ENCODE measurements at places on chromosomes 5 and 9.

GRCh38 chr9:20486552-20486951 lies 135.7 kb downstream of the MLLT3 start:
- no peak for DNase-seq

GRCh38 chr5:1875281-1875842 lies 7.4 kb downstream of the IRX4 start:
- DNase-seq = no peak

DNA sequence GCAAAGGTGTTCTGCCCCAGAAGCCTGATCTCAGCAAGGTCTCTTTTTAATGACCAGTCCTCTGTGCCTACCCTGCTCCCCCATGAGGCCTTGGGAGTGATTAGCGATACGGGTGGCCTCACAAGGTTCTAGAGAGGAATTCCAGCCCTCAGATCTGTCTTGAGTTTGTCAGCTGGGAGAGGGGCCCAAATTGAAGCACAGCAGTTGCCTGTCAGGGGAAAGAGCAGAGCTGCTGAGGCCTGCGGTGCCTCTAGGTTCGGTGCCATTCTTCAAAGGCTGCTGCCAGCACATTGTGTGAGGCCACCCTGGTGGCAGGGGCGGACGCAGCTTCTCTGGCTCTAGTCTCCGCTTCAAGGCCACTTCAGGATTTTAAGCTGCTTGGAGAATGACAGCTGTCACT lies 85.7 kb upstream of the GRIA1 start:
- DNase-seq = no peak

DNA sequence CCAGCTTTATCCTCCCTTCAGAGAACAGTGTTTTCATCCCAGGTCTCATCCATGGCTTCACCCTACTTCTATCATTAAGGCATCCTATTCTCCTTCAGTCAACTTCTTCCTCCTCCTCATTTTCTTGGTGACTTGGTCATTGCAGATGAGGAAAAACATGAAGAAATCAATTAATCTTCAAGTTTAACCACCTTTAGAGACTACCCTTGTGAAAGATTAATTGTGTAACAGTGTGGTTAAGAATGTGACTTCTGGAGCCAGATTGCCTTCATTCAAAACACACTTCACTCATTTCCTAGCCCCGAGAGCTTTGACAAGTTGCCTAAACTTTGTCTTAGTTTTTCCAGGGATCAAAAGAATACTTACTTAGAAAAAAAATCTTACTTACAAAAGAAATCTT lies 110.0 kb downstream of the STK32A start:
- no peak for DNase-seq

DNA sequence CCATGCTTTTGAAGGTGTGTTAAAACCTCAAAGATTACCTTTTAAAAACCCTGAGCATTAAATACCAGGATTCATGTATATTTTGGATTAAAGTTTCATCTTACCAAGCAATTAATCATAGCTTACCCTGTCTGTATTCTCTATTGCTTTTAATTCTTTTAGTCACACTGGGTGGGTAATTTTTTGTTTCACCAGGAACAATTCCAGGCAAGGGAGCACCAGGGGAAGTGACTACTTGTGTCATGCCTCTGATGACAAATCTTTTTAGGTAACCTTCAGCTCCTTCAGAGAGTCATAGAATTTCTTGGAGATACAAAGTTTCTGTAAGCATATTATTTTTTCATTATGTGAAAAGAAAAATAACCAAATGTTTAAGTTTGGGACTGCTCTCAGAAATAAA lies 33.4 kb upstream of the ANXA1 start:
- no peak for DNase-seq

- DNase-seq = peak; percentile 27
Measured at GRCh38 chr5:56951126-56951945, 587 bp downstream of the MIER3 start.

DNA sequence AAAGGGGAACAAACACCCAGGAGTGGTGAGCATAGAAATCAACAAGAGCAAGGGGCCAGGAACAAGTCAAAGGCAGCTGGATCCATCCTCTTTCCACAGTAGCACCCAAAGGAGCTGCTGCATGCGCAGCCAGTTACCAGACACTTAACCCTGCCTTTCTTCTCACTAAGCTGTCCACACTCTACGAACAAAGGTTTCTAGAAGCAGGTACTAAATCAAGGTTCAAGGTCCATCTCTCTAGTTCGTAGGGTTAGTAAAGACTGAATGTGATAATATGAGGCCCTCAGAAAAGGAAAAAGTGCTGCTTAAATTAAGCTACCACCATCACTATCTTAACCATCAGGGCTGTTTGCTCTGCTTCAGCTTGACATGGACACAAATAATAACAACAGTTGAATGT lies 121.2 kb upstream of the NIPBL start:
- DNase-seq = no peak

- no peak for DNase-seq
Measured at GRCh38 chr9:136688274-136689107, 1.2 kb upstream of the AGPAT2 start.

DNA sequence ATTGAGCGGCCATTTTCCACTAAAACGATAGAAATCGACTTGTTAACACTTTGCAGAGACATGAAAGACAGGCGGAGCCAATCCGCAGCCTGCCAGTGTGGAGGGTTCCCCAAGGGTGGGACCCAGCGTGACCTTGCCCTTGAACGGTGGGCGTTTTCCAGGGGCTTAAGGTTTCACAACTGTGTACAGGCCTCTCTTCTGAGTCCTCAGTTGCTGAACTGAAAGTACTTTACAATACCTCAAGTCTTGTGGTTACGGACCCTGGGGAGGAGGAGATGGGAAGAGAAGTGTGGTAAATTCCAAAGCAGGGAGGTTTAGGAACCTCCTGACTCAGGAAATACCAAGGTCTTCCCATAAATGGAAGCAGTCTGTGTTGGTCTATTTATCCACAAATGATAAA lies 68.2 kb upstream of the CKMT2 start:
- no peak for DNase-seq

DNA sequence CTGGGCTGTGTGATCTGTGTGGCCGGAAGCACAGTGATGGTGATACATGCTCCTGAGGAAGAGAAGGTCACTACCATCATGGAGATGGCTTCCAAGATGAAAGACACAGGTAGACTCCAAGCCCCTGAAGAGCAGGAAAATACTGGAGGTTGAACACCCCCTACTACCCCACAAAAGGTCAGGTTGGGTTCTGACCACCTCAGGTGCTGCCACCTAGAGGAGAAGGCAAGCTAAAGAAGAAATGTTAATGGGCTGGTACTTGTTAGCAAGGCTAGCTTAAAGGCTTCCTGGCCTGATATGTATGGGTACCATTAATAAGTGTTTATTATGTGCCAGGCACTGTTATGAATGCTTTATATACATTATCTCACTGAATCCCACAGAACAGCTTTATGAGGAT lies 11.7 kb downstream of the NIPAL4 start:
- DNase-seq = peak; percentile 18

- peak; percentile 16 for DNase-seq
Measured at GRCh38 chr9:97468658-97469448, 32.6 kb upstream of the TMOD1 start.

DNA sequence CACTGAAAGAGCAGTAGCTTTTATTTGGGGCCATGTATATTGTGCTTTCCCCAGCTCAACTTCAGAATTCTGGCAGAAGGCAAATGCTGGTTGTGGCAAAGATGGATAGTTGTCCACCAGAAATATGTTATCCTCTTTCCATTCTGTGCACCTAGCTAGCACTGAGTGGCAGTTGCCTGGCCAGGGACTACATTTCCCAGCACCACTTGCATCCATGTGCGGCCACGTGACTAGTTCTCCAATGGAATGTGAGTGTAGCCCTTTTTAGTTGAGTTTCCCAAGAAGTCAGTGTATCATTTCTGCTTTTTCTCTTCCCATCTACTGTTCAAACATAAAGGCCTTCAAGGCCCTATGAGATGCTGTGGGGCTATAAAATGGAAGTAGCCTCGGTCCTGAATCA lies 354.0 kb upstream of the CLINT1 start:
- DNase-seq = no peak

- no peak for DNase-seq
Measured at GRCh38 chr5:138626333-138626944, 51.2 kb upstream of the HSPA9 start.

DNA sequence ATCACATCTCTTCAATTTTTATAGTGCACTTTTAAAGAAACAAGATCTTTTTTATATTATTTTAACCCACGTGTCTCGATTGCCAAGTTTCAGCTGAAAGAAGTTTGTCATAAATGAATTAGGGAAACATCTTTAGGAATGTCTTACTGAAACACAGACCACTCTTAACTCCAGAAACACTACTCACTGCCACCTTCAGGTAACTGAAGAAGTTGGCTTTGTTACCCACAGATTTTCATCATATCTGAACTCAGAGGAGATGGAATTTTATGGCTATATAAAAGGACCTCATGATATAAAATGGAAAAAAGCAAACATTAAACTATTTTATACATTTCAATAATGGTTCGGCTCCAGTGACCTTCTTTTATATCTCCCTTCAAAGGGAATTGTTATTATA lies 158.0 kb downstream of the SEMA5A start:
- DNase-seq = no peak

DNA sequence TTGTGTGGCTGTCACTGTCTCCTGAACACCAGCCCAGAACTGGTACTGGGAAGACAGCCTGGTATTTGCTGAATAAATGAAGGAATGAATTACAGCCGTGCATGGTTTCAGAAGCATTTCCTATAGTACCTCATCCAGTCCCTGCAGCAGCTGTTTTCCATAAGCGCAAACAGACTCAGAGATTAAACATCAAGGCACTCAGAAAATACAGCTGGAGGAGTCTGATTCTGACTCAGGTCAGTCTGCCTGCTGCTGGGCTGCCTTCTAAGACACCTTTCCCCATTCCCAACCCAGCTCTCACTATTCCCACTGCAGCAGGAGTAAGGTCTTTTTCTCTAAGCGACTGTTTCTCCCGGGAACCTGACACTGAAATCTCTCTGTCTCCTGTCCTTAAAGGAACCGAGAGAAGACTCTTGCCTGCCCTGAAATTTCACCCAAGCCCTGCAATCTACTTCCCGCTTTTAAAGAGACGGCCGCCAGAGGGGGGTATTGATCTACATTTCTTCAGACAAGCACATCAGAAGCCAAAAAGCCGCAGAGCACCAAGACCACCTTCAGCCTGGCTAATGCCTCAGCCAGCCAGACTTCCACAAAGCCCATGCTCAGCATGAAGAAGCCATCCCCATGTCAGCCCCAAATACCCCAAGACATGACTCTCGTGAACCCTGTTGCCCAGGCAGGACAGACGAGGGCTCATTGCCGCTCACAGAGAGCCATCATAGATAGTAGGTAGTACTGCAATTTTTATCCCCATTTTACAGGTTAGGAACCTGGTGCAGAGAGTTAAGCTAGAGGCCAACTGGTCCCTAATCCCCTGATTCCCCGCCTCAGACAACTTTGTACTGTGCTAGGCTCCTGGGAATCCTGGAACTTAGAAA lies 5.4 kb upstream of the FOXI1 start:
- peak; percentile 58 for DNase-seq

DNA sequence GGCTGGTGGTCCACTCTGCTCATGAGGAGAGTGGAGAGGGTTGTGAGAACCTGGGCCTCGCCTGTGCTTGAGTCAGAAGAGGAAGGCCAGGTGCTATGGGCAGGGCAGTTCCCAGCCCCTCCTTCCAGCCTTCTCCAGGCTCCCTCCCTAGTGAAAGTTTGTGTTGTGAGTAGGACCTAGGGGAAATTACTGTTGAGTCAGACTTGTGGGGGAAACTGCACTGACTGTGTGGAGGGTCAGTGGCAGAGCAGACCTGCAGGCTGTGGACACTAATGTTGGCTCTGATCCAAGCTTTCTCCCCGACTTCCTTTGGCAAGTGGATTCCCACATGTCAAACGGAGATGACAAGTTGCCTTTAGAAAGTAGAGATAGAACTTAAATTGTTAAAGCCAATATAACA lies 102.6 kb downstream of the ARHGAP26 start:
- no peak for DNase-seq

DNA sequence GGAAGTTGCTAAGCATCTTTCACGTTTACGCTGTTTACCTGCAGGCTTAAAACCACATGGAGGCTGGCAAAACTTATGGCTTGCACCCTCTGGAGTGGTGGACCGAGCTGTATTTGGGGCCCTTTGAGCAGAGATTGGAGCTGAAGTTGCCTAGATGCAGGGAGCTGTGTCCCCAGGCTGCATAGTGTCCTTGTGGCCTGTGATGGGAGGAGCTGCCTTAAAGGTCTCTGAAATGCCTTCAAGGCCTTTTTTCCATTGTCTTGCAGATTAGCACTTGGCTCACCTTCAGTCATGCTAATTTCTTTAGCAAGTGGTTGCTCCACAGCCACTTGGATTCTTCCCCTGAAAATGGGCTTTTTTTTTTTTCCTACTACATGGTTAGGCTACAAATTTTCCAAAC lies 81.5 kb upstream of the CHD1 start:
- DNase-seq = no peak
